ENCODE measurements at places on chromosomes 1 and 21.

- no peak for DNase-seq
These were observed 9.5 kb upstream of the AK4 start for GRCh38 chr1:65138524-65138923.

DNA sequence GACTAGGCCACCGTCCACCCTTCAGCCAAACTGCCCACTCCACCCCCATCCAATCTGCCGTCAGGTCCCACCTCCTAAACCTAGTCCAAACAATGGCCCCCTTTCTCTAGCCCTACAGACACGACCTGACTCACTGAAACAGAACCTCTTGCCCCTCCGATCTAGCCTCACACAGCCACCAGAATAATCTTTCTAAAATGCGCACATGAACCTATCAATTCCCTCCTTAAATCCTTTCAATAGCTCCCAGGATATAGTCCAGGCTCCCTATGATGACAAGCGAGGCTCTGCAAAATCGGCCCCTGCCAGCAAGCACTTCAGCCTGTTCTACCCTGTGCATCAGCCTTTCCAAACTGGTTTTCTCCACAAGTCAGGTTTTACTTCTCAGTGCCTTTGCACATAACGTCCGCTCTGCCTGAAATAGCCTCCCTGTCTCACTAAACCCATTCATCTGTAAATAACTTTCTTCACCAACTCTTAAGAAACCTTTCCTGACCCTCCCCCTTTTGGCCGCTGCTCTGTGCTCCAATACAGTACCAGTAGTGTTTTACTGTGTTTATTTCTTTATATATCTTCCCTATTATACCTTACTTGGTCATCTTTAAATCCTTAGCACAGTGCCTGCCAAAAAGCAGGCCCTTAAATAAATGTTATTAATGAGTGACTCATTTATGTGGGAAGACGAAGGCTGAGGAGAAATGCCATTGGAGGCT lies 9.0 kb upstream of the CDC20 start:
- no peak for DNase-seq

DNA sequence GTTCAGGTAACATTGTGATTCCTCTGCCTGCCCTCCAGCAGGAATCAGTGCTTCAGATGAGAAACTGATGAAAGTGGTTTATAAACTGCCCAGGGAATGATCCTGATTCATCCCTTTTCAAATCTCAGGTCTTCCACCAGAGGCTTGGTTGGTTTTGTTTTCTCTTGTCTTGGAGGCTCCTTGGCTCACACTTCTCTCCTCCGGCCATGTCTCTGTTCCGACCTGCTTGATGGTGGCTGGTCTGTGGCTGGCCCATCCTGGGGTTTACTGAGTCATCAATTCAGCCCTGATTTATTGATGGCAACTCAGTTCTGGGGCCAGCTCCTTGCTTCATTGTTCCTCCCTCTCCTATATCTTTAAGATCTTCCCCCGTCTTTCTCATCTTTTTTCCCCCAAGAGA lies 56.6 kb upstream of the SLC2A1 start:
- no peak for DNase-seq

- DNase-seq, result no peak
These were observed 135.5 kb downstream of the RERE start for GRCh38 chr1:8681911-8682310.

DNA sequence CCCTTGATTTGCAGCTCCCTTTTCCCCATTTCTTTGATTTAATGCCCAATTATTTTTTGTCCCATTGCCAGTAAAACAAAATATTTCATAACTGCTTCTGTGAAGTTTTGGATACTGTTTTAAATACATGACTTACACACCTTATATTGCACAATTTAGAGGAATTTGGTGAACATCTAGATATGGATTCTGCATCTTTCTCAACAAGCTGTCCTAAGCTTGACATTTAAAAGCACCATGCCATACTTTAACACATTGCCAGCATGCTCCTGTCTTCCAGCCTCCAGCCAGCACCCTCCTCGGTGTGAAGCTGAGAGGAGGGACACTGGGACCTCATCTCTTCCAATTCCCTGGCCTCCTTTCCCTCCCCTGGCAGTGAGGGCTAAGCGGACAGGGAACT lies 167.6 kb downstream of the SEC16B start:
- DNase-seq, result no peak

GRCh38 chr1:16442265-16442664 lies 1.7 kb downstream of the NECAP2 start:
- no peak for DNase-seq

All from stimulated activated CD8-positive, alpha-beta memory T cell treated with anti-CD3 and anti-CD28 coated beads, Interleukin-15, amount 100 ng/mL, for 4 hours (primary cell).